ENCODE measurements at places on chromosomes 4 and X.

DNA sequence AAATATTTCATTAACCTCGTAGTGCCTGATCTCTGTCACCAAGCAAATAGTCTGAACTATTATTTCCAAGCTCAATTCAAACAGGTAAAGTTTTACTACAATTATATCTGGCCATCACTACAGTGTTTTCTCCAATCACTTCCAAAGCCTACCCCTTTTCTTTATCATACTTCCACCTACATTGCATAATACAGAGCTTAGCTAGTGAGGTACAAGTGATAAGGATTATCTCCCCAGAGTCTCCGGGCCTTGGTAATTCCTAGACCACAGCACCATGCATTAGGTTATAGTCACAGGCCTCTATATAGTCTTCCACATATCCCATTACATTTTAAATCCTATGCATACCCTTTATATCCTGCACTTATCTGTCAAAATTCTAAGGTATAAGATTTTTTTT lies 154.2 kb downstream of the SNCA start:
- DNase-seq = no peak

DNA sequence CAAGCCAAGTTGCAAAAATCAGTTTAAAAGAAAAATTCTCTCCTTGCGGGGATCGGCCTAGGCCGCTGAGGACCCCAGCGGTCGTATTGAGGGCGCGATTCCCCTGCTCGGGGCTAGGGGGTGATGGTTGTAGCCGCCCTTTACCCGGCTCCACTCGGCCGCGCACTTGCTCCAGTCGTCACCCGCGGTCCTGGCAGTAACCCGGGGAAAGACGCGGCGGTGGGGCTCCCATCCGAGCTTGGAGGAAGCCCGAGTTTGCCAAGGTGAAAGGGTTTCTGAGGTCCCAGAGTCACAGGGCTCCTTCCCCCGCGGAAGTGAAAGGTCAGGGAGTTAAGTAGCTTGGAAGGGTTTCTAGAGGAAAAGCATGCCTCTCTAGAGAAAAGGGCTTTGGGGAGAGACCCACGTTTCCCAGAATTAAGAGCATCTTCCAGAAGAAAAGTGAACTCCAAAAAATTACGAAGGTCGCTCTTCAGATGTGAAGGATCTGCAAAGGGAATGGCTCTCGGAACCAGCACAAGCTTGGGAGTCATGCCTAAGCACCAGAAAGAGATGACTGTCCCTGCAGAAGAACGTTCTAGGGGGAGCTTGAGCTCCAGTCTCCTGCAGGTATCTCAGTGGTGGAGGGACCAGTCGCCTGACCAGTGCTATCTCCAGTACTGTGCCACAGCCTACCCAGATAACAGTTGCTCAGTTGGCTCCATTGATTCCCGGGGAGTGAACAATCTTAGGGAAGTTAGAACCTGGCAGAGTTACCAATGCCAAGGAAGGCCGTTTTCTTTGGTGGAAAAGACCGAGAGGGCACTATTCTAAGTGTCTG lies 875 bp downstream of the LAP3 start:
- DNase-seq = no peak

DNA sequence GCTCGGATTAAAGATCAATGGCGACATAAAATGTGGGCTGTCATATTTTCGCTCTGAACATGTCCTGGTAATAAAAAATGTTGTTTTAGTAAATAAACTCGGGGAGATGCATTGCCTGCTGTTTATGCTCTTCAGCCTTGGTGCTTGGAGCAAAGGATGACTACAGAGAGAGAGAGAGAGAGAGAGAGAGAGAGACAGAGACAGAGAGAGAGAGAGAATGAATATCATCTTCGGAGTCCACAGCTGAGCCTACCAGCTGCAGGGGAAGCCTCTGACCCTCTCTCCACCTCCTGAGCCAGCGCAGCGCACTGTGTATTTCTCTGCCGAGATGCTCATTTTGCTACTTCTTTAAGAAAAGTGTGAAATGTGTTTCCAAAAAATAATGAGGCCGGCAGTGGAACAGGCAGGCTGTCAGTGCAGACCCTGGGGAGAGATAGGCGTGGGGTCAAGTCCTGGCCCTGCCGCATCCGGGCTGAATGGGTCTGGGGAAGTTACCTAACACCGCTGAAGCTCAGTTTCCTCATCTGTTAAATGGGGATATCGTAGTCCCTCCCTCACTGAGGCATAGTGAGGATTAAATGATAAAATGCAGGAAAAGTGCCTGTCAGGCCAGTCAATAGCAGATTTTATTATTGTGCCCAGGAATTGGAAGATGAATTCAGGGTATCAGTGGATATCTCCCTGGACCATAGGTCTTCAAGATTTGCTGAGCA lies 58.5 kb upstream of the LGI2 start:
- DNase-seq = no peak

DNA sequence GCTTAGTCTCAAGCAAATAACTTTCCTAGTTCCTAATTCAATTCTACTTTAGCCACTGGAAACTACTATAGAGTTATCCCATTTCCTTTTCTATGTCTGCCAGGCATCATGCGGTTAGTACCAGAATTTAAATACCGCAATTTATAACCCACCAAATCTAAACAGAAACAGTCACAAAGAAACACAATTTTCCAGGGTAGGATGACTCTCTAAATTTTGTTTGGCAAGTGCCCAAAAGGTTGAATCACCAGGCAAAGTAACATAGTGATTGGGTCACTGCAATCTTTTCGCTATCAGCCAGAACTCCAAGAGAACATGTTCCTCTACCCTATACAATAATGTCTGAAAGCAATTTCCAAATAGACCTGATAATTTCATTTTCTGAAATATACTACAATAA lies 240.2 kb upstream of the GRIA3 start:
- no peak for DNase-seq

DNA sequence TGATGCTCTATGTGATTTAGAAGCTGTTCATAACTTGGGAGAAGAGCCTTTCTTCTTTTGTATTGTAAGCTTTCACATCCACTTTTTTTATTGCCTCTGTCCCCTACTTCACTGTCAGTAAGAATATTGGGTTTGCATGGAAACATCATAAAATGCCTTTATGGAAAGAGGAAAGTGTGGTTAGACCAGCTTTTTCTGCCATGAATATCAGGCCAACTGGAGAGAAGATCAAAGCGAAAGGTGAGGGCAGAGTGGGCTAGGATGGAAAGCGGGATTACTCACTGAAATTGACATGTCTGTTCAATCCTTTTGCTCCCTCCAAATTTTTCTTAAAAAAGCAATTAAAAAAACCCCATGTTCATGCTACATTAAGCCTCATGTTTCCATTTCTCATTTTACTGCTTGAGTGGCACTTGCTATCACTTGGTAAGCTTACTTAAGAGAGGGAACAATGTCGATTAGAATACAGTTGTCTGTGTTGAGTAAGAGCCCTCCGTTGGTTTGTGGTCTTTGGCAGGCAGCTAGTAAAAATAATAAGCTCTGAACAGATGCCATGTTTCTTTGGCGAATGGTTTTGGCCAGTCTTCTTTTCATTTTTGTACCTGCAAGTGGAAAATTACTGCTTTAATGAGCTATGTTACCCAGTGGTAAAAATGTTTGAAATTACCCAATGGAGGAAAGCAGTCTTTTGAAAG lies 35.9 kb downstream of the SUPT20HL1 start:
- DNase-seq = no peak

DNA sequence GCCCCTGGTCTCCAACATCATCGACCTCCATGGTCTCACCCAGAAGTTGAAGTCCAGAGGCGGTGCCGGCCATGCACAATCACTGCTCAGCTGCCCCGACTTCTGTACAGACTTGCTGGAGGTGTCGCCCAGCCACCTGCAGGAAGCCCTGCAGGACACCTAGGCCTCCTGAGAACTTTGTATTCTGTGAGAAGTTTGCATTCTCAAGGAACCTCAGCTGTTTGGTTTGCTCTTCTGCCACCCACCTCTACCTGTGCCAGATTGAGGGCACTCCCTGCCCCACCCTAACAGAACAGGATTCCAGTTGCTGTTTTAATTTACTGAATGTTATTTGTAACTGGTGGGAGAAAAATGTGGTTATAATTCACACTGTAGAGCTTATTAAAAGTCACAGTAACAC lies 46.8 kb downstream of the TRIM61 start:
- no peak for DNase-seq

DNA sequence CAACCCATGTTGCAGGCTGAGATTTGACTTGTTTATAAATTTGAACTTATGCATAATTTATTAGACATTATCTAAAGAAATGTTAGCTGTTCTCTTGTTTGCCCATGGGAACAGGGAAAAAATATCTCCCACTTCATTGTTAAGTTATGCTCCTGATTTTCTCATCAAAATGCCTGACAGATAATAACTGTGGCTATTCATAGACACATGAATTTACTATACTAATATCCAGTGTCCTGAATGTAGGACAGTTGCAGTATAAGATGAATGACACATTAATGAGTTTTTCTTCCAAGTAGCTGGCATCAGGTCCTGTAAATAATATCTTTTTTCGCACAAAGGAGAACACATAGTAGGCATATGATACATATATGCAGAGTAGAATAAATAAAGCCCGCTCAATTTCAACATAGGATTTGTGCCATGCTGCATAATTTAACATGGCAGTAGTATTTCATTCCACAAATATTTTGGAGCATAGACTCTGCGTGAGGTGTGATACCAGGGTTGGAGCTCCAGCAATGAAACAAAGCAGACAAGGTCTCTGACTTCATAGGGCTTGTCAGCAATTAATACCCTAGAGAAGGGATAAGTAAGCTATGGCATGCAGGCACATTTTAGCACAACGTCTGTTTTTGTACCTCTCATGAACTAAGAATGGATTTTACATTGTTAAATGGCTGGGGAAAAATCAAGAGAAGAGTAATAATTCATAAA lies 40.4 kb upstream of the DDX53 start:
- no peak for DNase-seq

GRCh38 chr4:6643141-6643847 lies 2.8 kb downstream of the MRFAP1 start:
- DNase-seq = no peak

DNA sequence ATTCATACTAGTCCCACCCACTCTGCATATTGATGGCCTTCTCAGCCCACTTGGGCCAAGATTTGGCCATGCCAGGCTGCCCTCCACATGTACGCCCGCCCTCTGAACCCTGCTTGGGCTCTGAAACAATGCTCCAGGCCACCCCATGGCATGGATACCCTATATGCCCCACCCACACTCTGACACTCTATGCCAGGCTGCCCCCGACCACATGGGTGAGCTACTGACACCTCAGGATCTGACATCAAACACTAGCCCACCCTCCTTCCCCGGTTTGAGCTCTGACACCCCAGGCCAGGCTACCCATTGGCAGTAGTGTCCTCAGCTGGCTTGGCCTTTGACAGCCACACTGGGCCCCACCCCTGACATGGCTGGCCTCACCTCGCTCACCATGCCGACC lies 69.5 kb downstream of the HPRT1 start:
- DNase-seq = no peak

DNA sequence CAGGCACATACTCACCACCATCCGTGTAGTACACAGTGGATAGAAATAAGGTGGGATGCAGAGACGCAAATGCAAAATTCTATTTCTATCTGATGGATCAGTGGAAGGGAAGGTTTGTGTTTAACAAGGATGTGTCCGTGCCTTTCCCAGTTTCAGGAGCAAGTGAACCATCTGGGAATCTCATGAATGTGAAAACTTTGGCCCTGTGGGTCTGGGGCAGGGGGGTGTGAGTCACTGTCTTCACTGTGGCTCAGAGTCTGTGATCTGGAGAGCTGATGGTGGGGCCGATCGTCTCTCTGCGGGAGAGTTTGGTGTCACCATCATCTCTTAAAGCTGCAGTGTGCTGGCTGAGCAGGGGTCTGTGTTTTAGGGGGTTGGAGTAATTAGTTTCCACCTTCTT lies 179.3 kb upstream of the STS start:
- DNase-seq = peak; percentile 19

- DNase-seq = no peak
These were observed 11.4 kb upstream of the MCUB start for GRCh38 chr4:109548655-109549054.

GRCh38 chrX:121245763-121246162 lies 198.4 kb downstream of the GLUD2 start:
- no peak for DNase-seq

DNA sequence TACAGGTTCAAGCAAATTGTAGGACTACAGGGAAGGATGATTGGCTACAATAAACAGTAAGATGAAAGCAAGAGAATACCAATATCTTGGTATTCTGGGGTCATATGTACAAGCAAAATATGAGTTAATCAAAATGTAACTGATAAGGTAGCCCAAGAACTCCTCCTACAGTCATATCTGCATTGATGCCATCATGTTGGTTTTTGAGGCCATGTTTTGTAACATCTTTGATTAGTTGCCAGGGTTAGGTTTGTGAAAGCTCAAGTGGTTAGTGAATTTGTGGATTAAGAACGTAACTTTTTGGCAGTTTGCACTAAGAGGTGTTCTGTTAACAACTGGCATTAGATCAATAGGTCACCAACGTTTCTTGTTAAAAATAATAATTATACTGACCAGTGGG lies 59.6 kb downstream of the USP9X start:
- DNase-seq = no peak

DNA sequence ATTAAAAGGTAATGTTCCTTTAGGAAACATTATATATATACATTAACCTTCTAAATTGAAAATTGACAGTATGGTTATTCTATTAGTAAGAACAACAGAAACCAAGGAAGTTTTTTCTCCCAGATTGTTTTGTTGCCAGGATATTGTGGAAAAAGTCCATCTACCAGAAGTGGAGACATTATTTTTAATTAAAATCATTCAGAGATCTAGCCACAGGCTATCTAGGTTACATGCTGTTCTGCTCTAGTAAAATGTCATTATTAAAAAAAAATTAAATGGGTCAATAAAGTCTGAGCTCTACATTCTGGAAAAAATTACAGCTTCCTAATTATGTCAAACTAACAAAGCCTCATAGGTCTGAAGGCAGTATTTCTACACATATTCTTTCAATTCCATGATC lies 74.3 kb downstream of the NSG1 start:
- DNase-seq = no peak

- DNase-seq = no peak
These were observed 662.0 kb upstream of the CPEB2 start for GRCh38 chr4:14340321-14340720.

GRCh38 chr4:85132117-85132516 lies 165.6 kb upstream of the WDFY3 start:
- DNase-seq = no peak

- DNase-seq = no peak
These were observed 35.7 kb upstream of the TBC1D14 start for GRCh38 chr4:6873792-6874461.

DNA sequence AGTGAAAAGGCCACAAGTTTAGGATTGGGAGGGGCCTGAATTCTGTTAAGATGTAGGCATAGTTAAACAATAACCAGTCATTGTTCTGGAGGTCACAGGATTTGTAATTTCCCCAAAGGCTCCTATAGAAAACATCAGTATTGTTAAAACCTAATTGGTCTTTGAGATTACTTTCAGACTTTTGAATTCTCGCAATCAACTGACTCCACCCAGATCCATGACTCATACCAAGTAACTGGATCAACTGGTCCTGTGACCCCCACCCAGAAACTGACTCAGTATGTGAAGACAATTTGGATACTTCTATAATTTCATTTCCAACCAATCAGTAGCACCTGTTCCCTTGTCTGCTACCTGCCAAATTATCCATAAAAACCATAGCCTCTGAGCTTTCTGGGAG lies 28.4 kb downstream of the MAGEB16 start:
- no peak for DNase-seq

All from BJ (cell line).